ENCODE measurements at places on chromosomes 5 and 9.

DNA sequence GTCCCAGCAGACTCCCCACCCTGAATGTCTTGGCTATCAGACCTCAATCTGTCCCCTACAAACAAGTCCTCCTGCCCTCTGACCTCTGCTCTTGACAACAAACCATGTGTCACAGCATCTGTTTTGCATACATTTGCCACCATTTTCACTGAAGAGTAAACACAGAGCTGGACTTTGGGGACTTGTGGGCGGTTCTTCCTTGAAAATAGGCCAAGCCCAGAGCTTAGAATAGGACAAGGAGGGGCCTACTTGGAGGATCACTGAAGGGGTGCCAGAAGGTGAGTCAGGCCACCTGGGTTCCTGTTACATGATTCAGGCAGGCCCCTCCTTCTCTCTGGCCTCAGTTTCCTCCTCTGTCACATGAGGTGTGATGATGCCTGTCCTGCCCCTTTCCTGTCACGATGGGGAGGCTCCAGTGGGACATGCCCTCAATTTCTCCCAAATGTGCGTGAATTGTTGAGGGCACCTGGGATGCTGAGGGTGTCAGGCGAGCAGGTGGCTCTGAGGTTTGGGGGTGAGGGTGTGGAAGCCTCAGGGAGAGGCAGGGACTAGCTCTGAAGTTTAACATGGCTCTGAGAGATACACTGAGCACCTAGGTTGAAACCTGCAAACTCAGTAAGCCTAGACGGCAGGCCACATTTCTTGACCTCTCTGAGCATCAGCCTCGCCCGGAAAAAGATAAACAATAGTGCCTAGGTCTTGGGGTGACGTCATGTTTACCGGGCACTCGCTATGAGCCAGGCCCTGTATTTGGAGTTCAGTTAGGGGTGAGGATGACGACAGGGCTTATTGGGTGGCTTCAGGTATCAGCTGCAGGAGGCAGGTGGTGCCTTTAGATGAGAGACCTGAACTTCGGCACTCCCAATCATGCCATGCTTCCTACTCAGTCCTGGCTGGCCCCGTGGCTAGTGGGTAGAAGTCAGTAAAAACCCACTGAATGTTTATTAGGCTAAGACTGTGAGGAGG lies 107.6 kb upstream of the PITX1 start:
- peak; percentile 6 for DNase-seq

- DNase-seq = no peak
Observed at GRCh38 chr5:24196789-24197188, 448.0 kb downstream of the CDH10 start.

DNA sequence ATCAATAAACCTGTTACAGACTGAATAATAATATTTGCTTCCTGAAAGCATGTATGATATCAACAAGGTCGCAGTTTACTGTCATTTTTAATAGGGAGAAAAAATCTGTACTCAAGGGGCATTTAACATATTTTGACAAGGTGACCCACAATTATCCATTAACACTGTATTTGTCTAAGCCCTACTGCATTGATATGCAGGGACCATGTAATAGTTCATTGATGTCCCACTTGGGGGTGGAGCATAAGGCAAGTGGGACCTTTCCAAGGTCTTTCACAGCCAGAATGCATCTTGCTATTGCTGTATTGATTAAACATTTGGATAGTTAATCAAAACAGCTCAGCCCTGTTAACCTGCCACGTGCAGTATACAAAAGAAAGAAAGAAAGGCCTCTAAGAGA lies 502.0 kb downstream of the NR2F1-AS1 start:
- DNase-seq = no peak

DNA sequence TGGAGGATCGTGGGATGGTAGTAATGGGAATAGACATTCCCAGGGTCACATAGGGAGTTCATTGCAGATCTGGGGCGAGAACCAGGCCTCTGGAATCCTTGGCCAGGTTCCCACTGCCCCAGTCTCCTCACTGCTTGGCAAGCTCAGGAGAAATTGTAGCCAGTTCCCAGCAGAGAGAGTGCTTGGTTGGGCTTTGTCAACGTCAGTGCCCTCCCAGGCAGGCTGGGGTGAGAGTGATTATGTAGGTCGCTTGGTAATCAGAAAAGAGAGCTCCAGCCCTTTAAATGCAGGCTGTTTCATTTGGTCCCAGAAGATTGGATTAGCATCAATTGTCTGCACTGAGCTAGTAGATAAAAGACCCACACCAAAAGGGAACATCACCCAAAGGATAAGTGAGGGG lies 51.8 kb upstream of the GALNT10 start:
- no peak for DNase-seq

DNA sequence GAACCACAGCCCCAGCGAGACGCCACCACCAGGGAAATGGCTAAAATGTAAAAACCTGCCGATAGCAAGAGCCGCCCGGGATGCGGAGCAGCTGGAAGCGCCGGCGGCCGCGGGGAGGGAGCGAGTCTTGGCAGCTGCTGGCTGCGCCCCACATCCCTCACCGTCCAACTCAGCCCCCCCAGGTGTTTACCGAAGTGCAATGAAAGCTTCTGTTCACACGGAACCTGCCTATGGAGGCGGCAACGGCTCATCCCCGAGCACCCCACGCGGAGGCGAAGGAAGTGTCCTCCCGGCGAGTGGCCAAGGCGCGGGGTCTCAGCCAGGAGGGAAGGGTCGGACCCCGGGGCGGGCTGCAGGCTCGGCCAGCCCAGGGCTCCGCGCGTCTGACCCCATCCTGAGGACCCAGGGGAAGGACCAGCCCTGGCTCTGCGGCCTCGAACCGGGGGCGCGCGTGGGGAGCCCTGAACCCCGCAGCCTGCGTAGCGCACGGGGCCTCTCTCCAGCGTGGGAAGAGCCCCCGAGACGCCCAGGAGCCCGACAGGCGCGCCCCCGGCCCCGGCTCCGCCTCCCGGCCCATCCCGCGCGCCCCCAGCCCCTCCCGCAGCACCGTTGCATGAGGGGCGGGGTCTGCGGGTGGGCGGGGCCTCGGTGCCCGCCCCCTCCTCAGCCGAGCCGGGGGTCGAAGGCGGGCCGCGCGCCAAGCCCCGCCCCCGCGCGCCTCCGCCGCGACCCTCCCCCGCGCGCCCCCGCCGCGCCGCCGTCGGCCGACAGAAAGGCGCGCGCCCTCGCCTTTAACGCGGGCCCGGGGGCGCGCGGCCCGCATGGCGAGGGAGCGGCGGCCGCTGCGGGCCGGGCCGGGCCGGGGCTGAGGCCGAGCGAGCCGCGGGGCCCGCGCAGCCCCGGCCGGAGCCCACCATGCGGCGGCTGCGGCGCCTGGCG lies at the start of gene DIPK1B:
TSS of gene DIPK1B (plus strand) at position 822 of the 939 bp plus-strand sequence. CDS start at position 916, 94 bp downstream.
- no peak for DNase-seq

GRCh38 chr5:19795218-19795617 lies 192.8 kb downstream of the CDH18 start:
- DNase-seq = peak; percentile 42

- DNase-seq = no peak
Observed at GRCh38 chr5:82255844-82256243, 22.3 kb downstream of the RPS23 start.

DNA sequence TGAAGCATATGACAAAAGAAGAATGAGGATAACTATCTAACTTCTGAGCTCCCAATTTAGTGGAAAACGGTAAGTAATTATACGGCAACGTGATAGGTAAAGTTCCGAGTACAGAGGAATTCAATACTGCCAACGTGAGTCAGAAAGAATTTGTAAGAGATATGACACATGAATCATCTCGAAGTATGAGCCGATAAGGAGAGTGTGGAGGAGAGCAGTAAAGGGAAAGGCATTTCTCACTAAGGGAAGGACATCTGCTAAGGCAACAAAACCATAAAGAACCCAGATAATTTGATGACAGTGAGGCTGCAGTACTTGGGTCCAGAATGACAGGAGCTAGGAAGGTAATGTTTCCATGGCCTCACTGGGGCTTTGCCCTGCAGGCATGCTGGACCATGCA lies 11.0 kb downstream of the MPDZ start:
- DNase-seq = peak; percentile 79

All from EL (cell line).